ENCODE measurements at places on chromosomes 1 and 21.

DNA sequence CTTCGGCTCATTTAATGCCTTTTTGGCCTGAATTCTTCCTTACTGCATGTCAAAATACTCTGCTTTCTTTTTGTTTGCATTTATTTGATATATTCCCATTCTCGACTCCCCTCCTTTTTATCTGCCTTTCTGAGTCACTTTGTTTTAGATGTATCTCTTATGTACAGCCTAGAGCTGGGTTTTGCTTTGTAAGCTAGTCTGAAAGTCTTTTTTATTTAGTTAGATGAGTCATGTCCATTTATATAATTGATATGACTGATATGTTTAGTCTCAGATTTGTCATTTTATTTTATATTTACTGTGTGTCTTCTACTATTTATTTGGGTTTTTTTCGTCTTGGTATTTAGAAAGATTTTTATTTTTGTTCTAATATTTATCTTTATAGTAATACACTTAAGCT lies 33.6 kb upstream of the GNG5 start:
- DNase-seq = no peak

GRCh38 chr1:200226268-200226968 lies 183.4 kb downstream of the ZNF281 start:
- DNase-seq = peak; percentile 90

- DNase-seq = no peak
These were observed 80.6 kb upstream of the IPO9 start for GRCh38 chr1:201748335-201748734.

- DNase-seq = no peak
These were observed 280.9 kb downstream of the TPR start for GRCh38 chr1:186094172-186094571.

DNA sequence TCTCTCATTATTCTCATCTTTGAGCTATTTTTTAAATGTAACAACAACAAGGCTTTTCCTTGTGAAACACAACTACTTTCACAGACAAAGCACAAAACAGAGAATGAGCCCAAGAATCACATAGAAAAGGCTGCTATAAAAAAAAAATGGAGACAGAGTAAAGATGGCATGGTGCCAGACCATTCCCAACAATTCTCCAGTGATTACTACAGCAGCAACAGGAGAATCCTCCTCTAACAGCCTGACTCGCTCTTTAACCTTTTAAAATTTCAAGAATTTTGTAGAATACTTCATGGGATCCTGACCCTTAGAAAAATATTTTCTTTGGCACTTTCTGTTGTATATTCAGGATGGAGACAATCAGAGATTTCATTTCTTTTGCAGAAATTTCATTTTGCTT lies 3.8 kb upstream of the BCAS2 start:
- DNase-seq = no peak

GRCh38 chr1:48978413-48978812 lies 201.7 kb upstream of the BEND5 start:
- no peak for DNase-seq

DNA sequence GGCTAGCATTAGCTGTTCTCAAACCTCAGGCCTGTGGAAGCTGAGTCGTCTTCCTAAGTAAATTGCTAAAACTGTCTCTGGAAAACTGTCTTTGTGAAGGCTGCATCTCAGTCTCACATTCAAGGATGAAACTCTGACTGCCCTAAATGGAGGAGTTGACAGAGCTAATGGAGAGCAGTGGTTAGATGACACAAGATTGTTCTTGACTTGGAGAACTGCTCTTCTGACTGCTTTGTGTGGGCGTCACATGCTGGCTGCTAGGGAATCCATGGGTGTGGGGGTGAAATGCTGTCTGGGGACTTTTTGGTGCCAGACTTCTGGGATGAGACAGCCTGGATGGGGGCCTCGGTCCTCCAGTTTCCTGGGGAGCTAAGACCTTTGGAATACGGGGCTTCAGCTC lies 24.5 kb upstream of the TSPAN2 start:
- DNase-seq = no peak

DNA sequence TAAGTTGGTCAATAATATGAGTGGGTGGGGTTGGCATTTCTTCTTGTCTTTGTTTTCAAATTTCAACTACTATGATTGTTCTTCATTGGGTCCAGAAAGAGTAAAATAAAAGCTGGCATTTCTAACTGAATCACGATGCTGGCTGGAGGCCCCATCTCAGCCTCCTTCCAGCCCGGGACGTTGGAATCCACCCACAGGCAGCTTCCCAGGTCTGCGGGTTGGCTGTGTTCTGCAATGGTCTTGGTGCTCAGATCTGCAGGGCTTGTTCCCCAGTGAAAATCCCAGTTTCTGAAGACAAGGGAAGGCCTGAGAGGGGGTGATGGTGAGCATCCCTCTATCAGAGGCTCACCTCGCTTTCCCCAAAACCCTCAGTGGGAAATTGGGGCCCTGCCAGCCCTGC lies 54.7 kb upstream of the ARHGEF16 start:
- DNase-seq = no peak

DNA sequence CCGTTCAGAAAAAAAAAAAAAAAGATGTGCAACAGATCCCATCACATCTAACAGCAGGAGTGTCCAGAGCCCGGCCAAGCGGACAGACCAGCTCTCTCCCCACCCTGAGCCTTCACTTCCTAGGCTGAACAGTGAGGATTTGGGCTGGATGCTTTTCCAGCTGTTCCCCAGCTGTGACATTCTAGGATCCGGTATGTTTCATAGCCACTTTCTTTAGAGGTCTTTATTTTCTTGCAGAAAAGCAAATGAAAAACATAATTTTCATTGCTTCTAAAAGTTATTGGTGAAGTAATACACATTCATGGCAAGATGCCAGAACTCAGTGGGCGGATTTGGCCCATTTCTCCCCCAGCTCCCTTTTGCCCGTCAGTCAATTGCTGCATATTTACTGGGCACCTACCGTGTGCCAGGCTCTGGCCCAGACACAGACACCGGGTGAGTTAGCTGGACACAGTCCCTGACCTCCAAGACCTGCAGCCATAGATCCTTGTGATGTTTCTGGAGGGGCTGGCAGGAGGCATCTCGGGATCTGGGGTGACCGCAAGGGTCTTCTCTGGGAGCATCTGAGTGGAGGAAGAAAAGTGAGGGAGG lies 213.7 kb upstream of the VAMP3 start:
- DNase-seq = no peak

GRCh38 chr1:91499904-91500755 lies 521 bp upstream of the CDC7 start:
- no peak for DNase-seq

- DNase-seq = no peak
These were observed 50.2 kb downstream of the B3GALNT2 start for GRCh38 chr1:235454021-235454420.

DNA sequence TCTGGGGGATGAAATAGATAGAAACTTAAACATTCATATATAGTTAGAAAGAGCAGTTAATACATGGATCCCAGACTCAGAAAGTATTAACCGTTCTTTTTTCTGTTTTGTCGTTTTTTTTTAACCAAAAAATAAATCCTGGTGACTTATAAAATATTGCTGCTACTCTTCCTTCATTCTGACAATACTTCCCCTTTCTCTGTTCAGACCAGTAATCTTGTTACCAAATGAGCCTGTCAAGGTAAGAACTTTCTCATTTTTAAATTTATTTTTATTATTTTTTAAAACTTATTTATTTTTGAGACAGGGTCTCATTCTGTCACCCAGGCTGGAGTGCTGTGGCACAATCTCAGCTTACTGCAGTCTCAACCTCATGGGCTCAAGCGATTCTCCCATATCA lies 13.7 kb downstream of the PTPN22 start:
- DNase-seq = no peak

- no peak for DNase-seq
These were observed 32.3 kb downstream of the BCAS2 start for GRCh38 chr1:114549137-114549536.

- DNase-seq = no peak
These were observed 47.4 kb upstream of the USP25 start for GRCh38 chr21:15682186-15682895.

DNA sequence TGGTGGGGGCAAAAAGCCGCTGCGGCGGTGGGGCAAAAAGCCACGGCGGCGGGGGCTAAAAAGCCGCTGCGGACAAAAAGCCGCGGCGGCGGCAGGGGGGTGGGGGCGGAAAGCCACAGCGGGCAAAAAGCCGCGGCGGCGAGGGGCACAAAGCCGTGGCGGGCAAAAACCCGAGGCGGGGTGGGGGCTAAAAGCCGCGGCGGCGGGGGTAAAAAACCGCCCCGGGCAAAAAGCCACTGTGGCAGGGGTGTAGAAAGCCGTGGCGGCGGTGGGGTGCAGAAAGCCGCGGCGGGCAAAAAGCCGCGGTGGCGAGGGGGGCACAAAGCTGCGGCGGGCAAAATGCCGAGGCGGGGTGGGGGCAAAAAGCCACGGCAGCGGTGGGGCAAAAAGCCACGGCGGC lies 3901.8 kb downstream of the SRGAP2C start:
- DNase-seq = no peak

GRCh38 chr1:1846386-1846918 lies 44.4 kb downstream of the GNB1 start:
- no peak for DNase-seq

- DNase-seq = no peak
These were observed 34.1 kb downstream of the DDX20 start for GRCh38 chr1:111789666-111790316.

DNA sequence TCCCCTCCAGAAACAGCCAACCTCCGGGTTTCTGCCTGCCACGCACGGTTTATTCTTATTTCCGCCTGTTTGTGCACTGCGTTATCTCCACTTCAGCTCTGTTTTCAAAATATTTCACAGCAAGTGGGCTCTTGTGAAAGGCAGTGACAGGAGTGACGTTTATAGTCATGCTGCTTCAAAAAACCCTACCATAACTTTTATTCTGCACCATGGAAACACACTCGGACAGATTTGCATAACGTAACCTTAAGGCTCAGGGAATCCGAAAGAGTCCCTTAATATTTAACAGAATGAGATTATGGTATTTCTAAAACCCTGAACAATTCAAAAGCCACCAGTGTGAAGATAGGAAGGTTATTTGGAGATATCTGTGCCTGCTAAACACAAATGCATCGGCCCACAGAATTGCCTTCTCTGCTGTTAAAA lies 782 bp upstream of the SDE2 start:
- DNase-seq = no peak

GRCh38 chr1:236377832-236378535 lies 16.1 kb upstream of the EDARADD start:
- DNase-seq = no peak

- DNase-seq = peak; percentile 48
These were observed 315.8 kb upstream of the USP24 start for GRCh38 chr1:55530749-55531478.

DNA sequence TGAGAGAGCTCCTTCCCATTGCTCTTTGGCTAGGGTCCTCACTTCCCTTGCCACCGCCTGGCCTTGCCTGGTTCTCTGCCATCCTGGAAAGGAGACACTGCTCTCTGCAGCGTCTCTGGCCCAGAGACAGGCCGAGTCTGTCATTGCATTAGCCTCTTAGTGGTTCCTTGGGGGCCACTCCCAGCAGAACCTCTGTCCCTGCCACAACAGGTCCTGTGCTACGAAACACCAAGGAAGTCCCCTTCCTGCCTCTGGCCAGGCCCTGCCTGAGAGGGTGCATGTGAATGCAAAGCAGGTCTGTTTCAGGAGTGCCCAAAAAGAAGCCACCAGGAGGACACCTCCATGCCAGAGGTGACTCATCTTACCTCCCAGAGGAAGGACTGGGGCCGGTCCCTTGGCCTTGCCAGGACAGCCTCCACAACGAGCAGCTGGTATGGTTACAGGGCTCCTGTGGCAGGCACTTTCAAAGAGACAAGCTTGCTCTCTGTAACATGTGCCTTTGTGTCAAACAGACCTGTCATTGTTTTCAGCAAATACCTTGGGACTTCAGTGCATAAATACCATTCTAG lies 59.6 kb downstream of the VPS26C start:
- DNase-seq = no peak

DNA sequence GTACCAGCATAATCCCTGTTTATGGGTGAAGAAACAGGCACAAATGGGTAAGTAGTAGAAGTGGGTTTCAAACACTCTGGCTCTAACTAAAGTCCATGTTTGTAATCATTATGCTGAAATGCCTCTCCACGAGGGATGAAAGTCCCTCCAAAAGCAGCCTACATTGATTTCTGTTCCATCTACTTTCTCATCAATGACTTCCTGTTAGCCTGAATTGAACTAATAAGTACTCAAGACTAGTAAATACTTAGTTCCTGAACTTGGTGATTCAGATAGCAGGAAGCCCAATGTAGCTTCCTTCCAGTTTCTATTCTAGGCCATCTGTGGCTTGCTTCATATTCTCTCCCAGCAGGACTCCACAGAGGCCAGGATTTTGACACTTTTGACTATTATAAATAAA lies 11.3 kb upstream of the BACH1 start:
- no peak for DNase-seq

GRCh38 chr1:34324879-34325440 lies 148.3 kb downstream of the C1orf94 start:
- DNase-seq = no peak

DNA sequence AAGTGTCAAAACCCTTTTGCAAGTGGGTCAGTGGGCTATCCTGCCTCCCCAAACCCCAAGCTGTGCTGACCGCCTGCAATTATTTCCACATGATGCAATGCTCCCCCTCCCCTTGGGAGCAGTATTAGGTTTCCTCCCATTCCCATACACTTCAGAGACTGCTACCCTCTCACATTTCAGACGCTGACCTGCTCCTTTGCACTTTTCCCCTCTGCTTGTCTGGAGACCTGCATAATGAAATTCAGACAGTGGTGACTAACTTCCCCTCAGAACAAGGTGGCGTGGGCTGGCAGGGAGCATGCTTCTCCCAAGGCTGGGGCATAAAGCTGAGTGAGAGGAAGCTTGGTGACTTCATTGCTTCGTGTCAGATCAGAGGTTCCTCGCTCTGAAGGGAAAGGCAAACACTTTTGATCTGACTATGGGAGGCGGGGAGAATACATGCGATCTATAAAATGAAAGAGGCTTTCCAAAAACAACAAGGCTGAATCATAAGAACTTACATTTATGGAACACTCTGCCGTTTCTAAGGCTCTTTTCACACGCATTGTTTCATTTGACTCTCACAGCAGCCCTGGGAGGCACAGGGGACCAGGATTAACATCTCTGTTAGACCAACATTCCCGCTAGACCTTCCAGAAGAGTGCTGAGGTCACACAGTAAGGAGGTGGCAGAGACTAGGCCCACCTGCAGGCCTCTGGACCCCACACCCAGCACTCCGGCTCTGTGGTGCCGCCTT lies 27.5 kb upstream of the ROR1 start:
- DNase-seq = no peak

DNA sequence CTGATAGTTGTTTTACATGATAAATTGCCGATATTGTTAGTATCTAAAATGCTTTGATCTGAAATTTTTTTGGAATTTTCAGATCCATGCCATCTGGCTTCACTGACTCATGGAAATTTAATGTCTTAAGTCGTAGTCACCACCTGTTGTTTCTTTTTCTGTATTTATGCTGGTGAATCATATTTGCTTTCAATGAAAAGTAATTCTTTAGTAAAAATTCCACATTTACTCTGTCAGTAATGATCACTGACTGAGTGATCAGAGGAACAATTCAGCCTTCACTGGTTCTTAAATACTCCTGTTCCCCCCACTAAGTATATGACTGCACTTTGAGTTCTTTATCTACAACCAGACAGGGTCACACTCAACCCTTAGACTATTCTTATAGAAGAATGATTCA lies 185.6 kb upstream of the NRIP1 start:
- no peak for DNase-seq

GRCh38 chr1:82317671-82318070 lies 516.9 kb downstream of the ADGRL2 start:
- no peak for DNase-seq

GRCh38 chr1:60583696-60584095 lies 498.7 kb upstream of the NFIA start:
- DNase-seq = no peak

Measured in NT2/D1 (cell line).